H1 (cell line): ENCODE measurements at places on chromosomes 12 and 14. TPM values are rescaled to one million over a fixed set of nuclear protein-coding genes. Genes with fewer than 3 reads are reported as not detected.

The ABCD2 gene
- not detected in 2 replicates for polyA plus RNA-seq

The HEBP1 gene
- 28.1 and 30.8 TPM in 2 replicates for polyA plus RNA-seq

The RNASE7 gene
- polyA plus RNA-seq = not detected in 2 replicates

The NINJ2 gene
- 1.4 and 1.5 TPM in 2 replicates for polyA plus RNA-seq

The NEUROD4 gene
- polyA plus RNA-seq = not detected in 2 replicates

The CEP128 gene
- polyA plus RNA-seq = 1.7 and 1.9 TPM in 2 replicates
